Stimulated activated CD8-positive, alpha-beta memory T cell treated with anti-CD3 and anti-CD28 coated beads, Interleukin-7, amount 100 ng/mL, for 1 hour (primary cell): ENCODE measurements at places on chromosomes 2 and 18.

DNA sequence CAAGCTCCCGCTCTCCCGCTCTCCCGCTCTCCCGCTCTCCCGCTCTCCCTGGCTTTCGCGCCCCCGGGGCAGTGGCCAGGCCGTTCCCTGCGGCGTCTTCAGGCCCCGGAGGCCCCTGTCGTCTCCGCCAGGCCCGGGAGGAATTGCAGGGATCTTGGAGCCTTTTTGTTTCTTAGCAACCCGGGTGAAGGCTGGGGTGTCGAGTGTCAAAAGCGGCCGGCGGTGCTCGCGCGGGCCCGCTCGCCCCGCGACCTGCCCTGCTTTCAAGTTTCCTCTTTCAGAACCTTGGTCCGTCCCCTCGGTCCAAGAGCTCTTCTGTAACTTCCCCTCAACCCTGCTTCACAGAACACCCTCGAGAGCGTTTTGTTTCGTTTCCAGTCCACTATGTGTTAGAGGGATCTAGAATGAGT, 1.4 kb downstream of the RNF138 start:
- no peak for DNase-seq

DNA sequence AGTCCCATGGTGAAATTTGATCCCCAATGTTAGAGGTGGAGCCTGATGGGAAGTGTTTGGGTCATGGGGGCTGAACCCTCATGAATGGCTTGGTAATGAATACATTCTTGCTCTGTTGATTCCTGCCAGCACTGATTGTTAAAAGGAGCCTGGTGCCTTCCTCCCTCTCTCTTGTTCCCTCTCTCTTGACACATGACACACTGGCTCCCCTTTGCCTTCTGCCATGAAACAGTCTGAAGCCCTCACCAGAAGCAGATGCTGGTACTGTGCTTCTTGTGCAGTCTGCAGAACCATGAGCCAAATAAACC, 30.6 kb upstream of the EPC2 start:
- DNase-seq: no peak

DNA sequence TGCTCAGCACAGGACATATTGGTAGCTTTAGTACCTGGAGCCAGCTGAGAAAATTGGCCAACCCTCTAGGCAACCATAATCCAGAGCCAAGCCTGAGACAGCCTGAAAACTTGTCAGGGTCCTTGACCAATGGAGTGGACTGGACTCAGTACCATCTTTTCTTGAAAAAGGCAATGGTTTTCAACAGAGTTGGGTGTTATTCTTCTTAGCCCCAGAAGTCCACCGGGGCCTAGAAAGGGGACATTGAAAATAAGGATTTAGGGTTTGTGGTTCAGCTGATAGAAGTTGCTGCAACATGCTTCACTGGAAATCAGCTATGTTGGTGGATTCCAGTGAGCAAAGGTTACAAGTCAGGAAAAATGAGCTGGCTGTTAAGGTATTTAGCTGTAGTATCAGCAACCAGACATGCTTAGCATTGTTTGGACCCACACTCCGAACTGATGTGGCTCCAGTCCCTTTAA, 22.1 kb upstream of the CNOT11 start:
- no peak for DNase-seq

DNA sequence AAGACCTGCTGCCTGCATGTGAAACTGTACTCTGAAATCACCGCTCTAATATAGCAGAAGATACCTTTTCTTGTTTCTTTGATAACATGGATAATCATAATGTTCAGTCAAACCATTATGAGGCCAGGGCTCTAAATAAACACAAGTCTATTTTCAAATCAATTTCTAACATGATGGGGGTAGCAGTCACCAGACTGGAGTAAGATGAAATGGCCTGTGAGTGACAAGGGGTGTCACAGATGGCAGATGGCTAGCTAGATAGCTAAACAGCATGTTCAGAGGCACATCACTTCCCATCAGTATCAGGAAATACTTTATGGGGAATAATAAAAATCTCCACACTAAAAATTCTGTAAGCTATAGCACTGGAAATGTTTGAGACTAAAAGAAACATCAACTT, 14.0 kb downstream of the MBD2 start:
- no peak for DNase-seq

- no peak for DNase-seq
Observed at GRCh38 chr2:132651115-132652045, 18.6 kb downstream of the LYPD1 start.

GRCh38 chr2:237403024-237403882, 10.7 kb downstream of the COL6A3 start:
- no peak for DNase-seq

DNA sequence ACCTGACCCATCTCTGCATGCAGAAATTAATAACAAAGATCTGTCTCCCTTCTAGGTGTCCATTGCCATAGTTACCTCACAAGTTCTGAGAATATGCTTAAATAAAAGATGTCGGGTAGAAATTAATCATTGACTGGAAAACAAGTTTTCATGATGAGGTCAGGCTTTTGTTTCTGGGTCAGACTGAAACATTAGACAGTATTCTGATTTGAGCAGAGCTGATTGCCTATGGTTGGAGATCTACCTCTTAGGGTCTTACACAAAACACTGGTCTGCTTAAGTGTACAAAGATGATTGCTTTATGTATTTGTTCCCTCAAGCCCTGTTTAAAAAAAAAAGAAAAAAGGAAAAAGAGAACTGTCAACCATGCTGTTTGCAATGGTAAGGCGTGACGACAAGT, 956.4 kb downstream of the CPS1 start:
- no peak for DNase-seq
